ENCODE measurements at places on chromosomes 12 and 14.

DNA sequence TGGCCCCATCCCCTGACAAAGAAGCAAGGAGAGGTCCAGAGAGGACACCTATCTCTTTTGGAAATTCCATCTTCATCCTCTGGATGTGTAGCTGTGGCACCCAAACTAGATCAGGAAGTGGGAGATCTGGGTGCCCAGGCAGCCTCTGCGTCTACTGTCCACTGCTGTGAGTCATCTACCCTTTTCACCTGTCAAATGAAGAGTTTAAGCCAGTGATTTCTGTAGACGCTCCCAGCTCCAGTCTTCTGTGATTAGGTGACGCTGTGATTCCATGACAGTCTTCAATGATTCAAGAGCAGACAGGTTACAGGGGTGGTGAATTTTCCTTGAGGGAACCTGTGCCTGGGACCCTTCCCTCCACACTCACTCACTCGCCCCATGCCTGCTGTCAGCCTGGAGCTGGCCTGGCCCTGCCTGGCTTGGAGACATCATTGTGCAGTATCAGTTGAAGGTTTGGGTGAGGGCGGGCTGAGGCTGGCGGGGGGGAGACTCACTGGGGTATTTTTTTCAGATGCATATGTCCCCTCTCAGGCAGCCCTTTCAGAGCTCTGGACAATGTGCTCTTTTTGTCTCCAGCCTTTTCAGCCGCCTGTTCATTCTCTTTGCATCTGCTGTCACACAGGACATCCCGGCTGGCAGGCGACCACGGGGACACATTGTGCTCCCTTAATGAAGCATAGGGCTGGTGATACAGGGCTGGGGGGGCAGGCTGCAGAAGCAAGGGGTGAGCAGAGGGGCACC, 56.8 kb upstream of the PARP11 start:
- no peak for DNase-seq

GRCh38 chr12:127970491-127970890, 296.5 kb upstream of the TMEM132C start:
- no peak for DNase-seq

- no peak for DNase-seq
Observed at GRCh38 chr14:94081386-94081820, 293 bp downstream of the IFI27L1 start.

DNA sequence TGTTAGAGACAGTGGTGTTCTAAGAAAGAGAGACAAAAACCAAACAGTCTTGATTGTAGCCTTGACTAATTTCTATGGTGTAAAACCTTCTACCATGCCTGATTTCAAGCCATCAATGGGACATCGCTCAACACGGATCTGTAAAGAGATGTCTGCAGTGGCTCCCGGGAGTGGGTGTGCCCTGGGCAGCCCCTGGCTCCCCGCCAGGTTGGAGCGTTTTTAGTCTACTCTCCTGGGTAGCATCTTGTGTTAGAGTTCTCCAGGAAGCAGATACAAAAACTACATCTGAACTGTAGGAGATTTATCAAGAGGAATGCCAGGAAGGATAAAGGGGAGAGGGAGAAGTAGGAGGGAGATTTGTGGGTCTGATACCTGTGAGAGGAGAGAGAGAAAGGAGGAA, 1212.9 kb downstream of the BCL11B start:
- no peak for DNase-seq

GRCh38 chr14:27050208-27050607, 452.4 kb upstream of the NOVA1 start:
- no peak for DNase-seq

GRCh38 chr14:57189070-57189469, 79.6 kb downstream of the EXOC5 start:
- DNase-seq: peak; percentile 11

- no peak for DNase-seq
Observed at GRCh38 chr14:56235388-56235787, 117.2 kb downstream of the PELI2 start.

- peak; percentile 37 for DNase-seq
Observed at GRCh38 chr12:104057771-104058197, 6.5 kb upstream of the HCFC2 start.

DNA sequence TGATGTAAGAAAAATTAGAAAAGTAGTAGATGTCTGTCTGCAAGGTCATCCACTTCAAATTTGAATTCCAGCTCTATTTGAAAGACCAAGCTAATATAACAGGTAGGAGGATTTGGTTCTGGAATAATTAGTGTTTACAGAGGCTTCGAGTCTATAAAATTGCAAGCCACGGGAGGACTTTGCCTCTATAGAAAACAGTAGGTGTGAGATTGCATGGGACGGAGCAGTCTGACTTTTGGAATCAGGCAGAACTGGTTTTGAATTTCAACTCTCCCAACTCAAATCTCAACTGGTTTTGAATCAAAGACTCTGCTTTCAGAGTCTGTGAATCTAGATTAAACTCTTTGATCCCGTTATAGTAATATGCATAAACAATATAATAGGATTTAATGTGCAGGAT, 82.4 kb downstream of the PIK3C2G start:
- DNase-seq: no peak

DNA sequence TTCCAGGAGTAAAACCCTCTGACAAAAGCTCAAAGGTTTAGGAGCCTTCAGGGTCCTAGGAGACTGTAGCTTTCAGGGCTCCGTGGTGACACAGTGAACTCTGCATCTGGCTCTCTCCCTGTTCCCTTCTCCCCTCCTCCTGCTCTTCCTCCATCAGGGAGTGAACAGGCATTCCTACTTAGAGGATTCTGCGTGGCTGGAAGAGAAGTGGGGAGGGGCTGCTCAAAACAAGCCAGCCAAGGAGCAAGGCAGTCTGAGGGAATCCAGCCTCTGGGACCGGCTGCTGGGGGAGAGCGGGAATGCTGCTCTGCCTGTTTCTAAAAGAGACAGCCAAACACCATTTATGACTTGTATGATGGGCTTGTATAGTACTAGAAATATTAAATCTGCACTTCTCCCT, 49.5 kb downstream of the RBMS2 start:
- DNase-seq: no peak

- no peak for DNase-seq
Observed at GRCh38 chr12:63862187-63862968, 17.9 kb downstream of the SRGAP1 start.

DNA sequence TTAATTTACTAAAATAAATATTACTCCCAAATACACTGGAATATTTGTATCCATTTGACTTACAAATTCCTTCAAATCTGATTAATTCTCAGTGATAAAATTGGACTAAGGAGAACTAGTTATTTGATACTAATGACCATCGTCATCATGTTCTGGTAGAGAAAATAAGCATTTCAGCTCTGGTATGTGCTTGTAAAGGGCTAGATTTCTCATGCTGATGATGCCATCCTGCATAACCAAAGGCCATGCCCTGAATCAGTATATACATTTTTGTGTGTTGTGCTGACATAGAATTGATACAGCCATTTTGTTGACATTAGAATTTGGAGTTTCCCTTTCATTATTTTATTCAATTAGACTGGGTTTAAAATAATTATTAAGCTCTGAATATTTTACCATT, 148.9 kb downstream of the PCNX1 start:
- peak; percentile 70 for DNase-seq

DNA sequence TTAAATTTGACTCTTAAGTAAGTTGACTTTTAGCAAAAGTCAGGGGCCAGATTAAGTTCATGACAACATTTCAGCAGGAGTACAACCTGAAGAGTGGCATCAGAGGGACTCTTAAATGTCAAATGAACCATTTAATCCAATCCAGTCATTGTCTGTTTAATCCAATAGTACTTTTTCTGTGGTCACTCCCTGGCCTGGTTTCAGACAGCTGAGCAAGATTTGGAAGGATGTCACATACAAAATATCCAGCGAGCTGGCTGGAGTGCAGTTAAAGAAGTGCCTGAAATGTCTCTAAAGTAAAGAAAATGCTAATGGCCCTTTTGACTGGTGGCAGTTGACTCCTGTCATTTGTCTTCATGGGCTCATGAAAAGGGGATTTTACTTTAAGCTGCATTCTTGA, 1082.1 kb downstream of the AACS start:
- no peak for DNase-seq

- no peak for DNase-seq
Observed at GRCh38 chr12:49568442-49569162, 660 bp upstream of the MCRS1 start.

- peak; percentile 72 for DNase-seq
Observed at GRCh38 chr12:88638966-88639760, 58.9 kb upstream of the KITLG start.

- peak; percentile 68 for DNase-seq
Observed at GRCh38 chr12:119940897-119941296, 48.1 kb upstream of the BICDL1 start.

DNA sequence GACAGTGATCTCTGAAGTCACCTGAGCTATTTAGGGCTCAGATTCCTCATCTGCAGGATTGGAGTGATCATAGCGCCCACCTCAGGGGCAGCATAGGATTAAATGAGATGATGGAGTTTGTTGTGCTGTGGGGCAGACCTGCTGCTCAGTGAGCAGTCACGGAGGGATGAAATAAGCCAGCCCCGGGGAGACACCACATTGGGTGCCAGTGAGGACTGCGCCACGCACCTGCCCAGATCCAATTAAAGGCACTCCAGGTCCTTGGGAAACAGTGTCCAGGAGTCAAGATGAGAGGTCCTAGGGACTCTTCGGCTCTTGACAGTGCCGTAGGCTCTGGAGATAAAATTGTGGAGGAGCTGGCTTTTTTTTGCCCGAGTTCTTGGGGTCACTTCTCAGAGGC, 166.2 kb downstream of the ADGRD1 start:
- no peak for DNase-seq

GRCh38 chr12:112759786-112760185, 31.8 kb upstream of the RPH3A start:
- no peak for DNase-seq

DNA sequence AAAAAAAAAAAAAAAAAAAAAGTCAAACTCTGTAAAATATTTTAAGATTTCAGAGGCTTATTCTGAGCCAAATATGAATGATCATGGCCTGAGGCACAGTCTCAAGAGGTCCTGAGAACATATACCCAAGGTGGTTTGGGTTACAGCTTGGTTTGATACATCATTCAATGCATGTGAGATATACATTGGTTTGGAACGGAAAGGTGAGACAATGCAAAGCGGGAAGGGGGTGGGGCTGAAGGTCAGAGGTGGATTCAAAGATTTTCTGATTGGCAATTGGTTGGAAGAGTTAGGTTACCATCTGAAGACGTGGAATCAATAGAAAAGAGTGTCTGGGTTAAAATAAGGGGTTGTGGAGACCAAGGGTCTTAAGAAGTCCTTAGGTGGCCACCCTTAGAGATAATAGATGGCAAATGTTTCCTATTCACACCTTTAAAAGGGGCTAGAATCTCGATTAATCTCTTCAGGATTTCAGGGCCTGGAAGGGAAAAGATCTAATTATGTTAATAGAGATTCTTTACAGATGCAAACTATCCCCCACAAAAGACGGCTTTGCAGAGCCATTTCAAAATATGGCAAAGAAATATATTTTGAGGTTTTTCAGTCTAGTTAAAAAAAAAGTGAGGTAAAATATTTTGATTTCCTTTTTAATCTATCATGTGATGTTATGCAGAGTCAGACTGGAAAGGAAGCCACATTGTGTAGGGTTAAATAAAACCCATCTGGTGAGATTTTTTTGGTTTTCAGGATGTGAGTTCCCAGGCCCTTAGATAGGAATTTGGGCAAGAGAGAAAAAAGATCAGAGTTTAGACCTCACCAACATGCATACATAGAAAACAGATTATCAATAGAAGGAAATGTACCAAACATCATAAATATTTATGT, 173.8 kb upstream of the CNOT2 start:
- no peak for DNase-seq

DNA sequence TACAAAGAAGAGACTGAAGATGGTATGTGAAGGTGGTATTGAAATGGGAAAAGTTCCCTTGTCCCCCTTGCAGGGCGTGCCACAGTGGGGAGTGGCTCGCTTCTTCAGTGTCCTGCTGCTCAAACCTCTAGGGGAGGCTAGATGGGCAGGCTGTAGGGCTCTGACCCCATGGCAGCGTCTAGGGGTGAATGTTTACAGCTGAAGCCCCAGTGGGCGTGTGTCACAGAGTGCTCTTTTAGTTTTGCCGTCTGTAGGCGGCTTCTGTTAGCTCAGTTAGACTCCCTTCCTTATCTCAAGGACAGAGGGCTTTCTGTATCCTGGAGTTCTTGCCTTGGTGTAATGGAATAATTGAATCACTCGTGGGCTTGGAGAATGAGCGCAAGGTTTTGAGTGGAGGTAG, 266.2 kb downstream of the RAD51B start:
- no peak for DNase-seq
